ENCODE measurements at places on chromosomes 2 and 18.

DNA sequence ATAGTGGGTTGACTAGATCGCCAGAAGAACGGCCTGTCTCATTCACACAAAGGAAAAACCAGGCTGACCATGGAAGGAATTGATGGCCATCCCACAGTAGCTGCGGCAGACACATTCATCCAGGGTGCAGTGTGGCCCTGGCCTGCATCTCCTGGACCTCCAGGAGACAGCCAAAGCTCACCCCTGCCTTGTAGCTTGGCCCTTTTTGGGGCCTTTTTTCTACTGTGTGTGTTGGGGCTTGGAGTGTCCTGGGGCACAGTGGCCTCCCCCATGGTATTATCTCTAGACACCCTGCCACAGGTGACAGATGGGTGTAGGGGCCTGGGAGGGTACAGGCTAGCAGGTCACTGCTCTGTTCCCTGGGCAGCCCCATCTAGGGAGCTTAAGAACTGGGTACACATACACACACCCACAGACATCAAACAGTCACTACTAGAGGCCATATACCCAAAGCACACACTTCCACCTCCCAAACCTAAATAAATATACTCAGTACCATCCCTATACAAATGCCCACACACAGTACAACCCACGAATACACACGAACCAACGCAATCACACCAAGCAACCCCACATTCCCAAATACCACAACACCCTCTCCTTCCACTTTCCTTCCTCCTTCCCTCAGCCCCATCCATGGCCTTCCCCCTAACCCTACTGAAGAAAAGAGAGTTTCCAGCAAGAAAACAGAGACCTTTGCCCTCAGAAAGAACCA lies 8.6 kb downstream of the EN1 start:
- no peak overlapping the region for H3K4me3 ChIP-seq
- H3K27me3 ChIP-seq: no peaks in the 10 kb centered on the region
- no peaks in the 10 kb centered on the region for H3K4me1 ChIP-seq
- no peaks in the 10 kb centered on the region for H3K36me3 ChIP-seq
- DNase-seq: no peak

DNA sequence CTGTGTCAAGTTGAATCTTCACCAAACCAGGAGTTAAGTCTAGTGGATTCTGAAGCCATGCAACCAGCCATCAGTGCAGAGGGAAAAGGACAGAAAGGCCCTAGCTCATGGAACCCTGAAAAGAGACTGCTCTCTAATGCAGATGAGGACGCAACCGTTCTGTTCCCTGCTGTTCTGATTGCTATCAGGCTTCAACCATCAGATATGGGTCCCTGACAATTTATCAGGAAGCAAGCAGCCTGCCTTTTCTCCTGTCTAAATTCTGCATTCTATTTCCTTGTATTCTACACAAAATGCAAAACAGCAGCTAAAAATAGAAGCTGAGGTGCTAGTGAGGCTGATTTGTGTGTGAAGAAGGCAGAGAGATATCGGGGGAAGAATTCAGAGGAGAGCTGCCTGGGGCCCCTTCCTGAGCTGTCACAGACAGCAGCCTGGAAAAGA lies 68.4 kb upstream of the RTN4 start:
- H3K4me1 ChIP-seq: no peaks in the 10 kb centered on the region
- no peak for DNase-seq
- no peak overlapping the region for H3K27ac ChIP-seq
- H3K4me3 ChIP-seq: no peak overlapping the region

GRCh38 chr2:231028889-231029288 lies 8.4 kb upstream of the C2orf72 start:
- no peak overlapping the region for H3K4me3 ChIP-seq
- no peaks in the 10 kb centered on the region for H3K36me3 ChIP-seq
- H3K27me3 ChIP-seq: peaks cover 3% of the 10 kb centered on the region
- H3K27ac ChIP-seq: no peak overlapping the region
- H3K4me1 ChIP-seq: no peaks in the 10 kb centered on the region

DNA sequence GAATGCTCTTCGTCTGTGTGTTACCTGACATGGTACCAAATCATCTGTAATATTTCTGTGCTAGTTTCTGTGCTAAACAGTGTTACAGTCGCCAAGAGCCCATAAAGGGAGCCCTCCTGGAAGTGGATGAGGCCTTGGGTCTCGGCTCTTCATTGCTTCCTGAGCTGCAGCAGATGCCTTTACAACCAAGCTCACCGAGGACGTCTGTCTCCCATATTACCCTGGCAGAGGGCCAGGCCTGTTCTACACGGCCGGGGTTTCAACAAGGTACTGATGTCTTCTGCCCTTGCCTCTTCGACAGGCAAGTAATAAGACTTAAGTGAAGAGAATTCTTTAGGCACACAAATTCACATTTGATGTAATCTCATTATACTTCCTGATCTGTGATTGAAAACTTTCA lies 16.8 kb downstream of the RPL31 start:
- no peak overlapping the region for H3K4me3 ChIP-seq
- no peaks in the 10 kb centered on the region for H3K27me3 ChIP-seq
- H3K36me3 ChIP-seq: peaks cover 42% of the 10 kb centered on the region
- no peak overlapping the region for H3K27ac ChIP-seq
- no peaks in the 10 kb centered on the region for H3K4me1 ChIP-seq

- DNase-seq: no peak
- 0 out of 2 replicates have a peak, but pooled peaks cover 2% of the 10 kb centered on the region for H3K36me3 ChIP-seq
- H3K27me3 ChIP-seq: no peaks in the 10 kb centered on the region
Measured at GRCh38 chr2:112321375-112322320, 46.3 kb downstream of the ZC3H6 start.

GRCh38 chr2:2536416-2537056 lies 205.5 kb upstream of the MYT1L start:
- H3K36me3 ChIP-seq: no peaks in the 10 kb centered on the region
- H3K4me3 ChIP-seq: no peak overlapping the region
- no peak for DNase-seq
- no peaks in the 10 kb centered on the region for H3K4me1 ChIP-seq

DNA sequence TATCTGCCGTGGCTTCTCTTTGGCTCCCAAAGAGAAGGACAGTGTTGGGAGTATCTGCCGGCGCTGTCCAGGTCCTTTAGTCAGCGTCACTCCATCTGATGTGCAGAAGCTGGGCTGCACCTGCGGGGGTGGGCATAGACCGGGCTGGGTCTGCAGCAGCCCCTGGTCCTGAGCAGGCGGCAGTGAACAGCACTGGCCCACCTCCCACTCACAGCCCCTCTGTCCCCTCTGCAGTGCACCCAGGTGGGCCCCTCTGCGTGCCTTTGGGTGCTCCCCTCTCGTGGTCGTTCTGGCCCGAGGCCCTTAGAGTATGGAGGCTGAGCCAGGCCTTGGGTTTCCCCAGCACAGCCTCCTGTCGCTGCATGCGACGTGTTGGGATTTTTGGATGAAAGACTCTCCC lies 95.7 kb downstream of the USP40 start:
- H3K36me3 ChIP-seq: peaks cover 42% of the 10 kb centered on the region
- no peaks in the 10 kb centered on the region for H3K4me1 ChIP-seq
- H3K4me3 ChIP-seq: no peak overlapping the region
- no peaks in the 10 kb centered on the region for H3K27me3 ChIP-seq

DNA sequence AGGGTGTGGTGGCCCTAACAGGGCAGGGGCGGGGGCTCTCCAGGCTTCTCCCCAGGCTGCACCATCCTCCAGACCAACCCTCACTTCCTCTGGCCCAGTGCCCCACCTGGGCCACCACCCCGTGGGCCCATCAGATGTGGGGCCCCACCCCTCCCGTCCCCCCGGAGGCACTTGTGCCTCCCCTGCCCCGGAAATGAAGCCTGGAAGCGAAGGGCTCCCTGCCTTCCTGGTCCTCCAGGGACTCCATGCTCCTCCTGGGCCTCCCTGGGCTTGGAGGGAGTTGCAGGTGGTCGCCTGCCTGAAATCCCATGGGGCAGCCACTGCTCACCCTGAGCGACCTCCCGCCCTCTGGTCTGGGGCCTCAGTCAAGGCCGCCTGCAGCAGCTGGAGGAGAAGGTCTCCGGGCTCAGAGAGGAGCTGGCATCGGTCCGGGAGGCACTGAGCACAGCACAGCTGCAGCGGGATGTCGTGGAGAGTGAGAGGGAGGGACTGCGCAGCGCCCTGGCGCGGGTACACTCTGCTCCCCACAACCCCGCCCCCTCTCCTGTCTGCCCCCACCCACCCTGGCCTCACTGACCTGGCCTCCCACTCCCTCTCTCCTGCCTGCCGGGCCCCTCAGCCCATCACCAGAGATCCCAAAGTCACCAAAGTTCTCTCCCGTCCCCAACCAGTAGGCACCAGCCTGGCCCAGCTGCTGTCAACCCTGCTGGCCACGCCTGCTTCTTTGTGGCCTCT lies 28.0 kb downstream of the CROCC2 start:
- no peak for DNase-seq
- H3K27ac ChIP-seq: no peak overlapping the region
- no peak overlapping the region for H3K4me3 ChIP-seq
- no peaks in the 10 kb centered on the region for H3K4me1 ChIP-seq
- H3K27me3 ChIP-seq: no peaks in the 10 kb centered on the region

DNA sequence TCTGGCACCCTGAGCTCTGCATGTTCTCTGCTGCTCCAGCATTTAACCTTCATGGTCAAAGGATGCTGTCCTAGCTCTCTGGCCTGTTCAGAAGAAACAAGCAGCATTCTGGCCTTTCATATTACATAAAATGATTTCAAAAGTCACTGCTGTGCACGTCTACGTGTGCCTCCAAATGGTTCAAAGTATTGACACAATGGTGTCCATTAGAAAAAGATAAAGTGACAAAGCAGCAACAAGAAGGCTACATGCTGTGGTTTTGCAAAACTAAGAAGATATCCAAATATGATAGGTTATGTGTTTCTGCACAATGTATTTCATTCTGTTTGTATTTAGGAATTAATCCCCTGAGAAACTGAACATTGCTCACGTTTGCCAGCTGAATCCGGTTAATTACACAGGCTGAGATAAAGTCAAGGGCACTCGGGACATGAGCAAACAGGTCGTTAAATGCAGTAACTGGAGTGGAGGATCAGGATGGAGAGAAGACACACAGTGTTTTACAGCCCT lies 258.5 kb downstream of the DOK6 start:
- H3K36me3 ChIP-seq: no peaks in the 10 kb centered on the region
- no peak overlapping the region for H3K27ac ChIP-seq
- H3K4me1 ChIP-seq: no peaks in the 10 kb centered on the region
- H3K27me3 ChIP-seq: peaks cover 5% of the 10 kb centered on the region
- no peak overlapping the region for H3K4me3 ChIP-seq
- DNase-seq: no peak

DNA sequence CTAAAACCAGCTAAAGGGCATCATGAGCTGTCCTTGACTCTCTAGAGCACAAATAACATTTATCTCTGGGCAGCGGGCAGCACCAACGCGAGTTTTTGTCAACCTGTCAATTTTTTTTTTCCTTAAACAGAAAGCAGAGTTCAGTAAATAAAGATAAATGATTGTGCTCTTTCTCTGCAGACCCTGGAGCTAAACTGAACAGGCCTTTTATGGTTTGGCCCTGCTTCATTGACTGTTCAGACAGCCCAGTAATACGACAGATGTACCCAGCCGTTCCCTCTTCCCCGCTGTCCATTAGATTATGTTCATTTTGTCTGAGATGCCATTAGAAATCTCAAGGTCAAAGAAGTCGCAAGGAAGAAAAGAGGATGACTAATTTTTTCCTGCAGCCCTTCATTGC lies 280.5 kb upstream of the PIK3C3 start:
- H3K27me3 ChIP-seq: no peaks in the 10 kb centered on the region
- no peaks in the 10 kb centered on the region for H3K4me1 ChIP-seq
- no peaks in the 10 kb centered on the region for H3K36me3 ChIP-seq
- H3K27ac ChIP-seq: no peak overlapping the region

GRCh38 chr2:38377050-38377828 lies at the start of gene ATL2:
TSS of gene ATL2 (minus strand) at chr2:38377273. CDS start at chr2:38377260, 13 bp downstream.
- peak within 1 kb of the TSS; percentile 86 for H3K27ac ChIP-seq
- H3K4me1 ChIP-seq: peaks cover 45% of the 10 kb centered on the region
- peak within 1 kb of the TSS; percentile 93 for H3K4me3 ChIP-seq
- no peaks in the 10 kb centered on the region for H3K27me3 ChIP-seq

- no peak overlapping the region for H3K27ac ChIP-seq
- no peak for DNase-seq
- H3K4me1 ChIP-seq: peaks cover 24% of the 10 kb centered on the region
- peaks cover 71% of the 10 kb centered on the region for H3K36me3 ChIP-seq
Measured at GRCh38 chr2:42337356-42337820, 23.6 kb downstream of the COX7A2L start.
